EH (cell line): ENCODE measurements at places on chromosomes 6 and 20.

GRCh38 chr6:88211446-88211845 lies 45.3 kb upstream of the CNR1 start:
- DNase-seq: no peak

DNA sequence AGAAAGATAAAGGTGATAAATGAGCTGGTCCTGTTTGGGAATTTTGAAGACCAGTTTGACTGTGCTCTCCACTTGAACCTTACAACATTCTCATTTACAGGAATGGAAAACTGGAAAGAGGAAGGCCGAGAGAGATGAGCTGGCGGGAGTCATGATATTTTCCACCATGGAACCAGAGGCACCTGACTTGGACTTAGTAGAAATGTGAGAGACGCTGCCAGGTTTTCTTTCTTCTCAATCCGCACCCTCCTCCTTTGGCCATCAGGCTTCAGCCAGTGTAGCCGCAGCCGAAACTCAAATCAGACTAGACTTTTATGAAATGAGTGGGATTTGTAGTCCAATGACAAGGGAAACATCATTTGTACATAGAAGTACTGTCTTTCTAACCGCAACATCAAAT lies 54.7 kb upstream of the SYNJ2 start:
- no peak for DNase-seq

DNA sequence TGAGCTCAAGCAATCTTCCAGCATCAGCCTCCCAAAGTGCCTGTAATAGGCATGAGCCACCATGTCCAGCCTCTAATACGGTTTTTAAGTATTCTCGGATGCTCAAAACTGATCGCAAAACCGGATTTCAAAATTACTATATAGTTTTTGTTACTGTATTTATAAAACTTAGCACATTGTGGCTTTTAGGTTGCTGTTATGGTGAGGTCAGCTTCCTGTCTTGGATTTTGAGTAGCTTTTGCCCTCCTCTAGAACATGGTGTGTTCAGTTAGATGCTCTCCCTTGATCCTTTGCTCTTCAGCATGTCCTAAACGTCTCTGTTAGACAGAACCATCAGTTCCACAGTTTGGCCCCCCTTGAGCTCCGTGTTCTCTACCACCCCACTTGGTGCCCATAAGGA lies 96.2 kb downstream of the RPP40 start:
- DNase-seq: no peak

- DNase-seq: no peak
Observed at GRCh38 chr20:17648791-17649730, 33.0 kb downstream of the RRBP1 start.

- DNase-seq: no peak
Observed at GRCh38 chr6:167396659-167397490, 72.0 kb downstream of the TTLL2 start.

DNA sequence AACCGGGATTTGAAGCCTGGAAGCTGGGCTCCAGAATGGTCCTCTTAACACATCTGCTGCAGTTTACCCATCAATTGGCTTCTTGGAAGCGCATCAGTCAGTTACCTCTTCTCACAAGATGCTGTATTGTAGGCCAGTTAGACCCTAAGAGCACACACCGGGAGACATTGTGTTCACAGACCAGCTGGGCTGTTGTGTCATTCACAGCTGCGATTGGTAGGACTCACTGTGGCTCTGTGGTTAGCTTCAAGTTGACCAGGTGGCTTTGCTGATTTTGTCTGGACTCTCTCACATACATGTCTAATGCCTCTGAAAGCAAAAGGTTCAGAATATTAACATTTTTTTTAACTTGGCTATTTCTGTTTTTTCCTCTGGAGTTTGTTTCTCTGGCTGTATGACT lies 64.8 kb downstream of the SNX9 start:
- DNase-seq: no peak
